Dermis blood vessel endothelial cell (primary cell): ENCODE measurements at places on chromosomes 12 and 14.

GRCh38 chr12:54329759-54330158 lies 4.8 kb downstream of the COPZ1 start:
- DNase-seq: peak; percentile 39

GRCh38 chr14:22509036-22509709 lies 79.9 kb downstream of the DAD1 start:
- DNase-seq: no peak

DNA sequence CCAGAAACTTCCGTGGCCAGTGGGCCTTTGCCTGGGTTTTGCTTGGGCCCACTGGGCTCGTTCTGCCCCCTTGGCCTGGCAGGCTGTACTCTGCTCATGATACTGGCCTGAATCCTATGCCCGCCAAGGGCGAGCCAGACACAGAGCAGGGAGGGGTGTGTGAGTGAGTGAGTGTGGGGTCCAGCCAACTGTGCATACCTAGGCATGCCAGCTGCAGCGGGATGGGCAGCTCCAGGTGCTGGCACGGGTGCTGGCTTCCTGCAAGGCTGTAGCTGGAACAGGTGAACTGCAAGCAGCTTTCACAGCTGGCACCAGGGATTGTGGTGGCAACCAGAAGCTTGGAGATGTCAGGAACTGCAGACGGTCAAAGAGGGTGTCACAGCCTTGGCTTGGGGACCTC lies 1276.4 kb downstream of the SLC16A7 start:
- DNase-seq: no peak

GRCh38 chr12:90253136-90253535 lies 544.5 kb upstream of the ATP2B1 start:
- no peak for DNase-seq

DNA sequence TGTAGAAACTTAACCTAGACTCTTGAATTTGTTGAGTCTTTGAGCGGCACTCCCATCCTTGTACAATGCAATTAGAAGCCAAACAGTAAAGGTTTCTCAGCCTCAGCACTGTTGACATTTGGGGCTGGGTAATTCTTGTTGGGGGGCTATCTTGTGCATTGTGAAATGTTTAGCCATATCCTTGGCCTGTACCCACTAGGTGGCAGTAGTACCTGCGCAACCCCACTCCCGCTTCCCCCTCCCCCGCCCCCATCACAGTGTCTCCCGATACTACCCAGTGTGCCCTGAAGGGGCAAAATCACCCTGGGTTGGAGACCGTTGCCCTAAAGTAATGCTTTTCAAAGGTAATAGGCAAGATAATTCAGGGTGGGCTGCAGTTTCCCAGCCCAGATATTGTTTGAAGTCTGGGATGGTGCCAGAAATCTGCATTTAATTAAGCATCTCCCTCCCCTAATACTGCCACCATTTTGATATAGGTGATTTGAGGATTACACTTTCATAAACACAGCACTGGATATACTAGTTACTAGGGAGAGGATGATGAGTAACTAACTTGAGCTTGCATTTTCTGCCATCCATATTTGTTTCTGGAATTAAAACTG lies 1.8 kb downstream of the COX6A1 start:
- peak; percentile 86 for DNase-seq

- no peak for DNase-seq
Observed at GRCh38 chr14:23353433-23353780, 720 bp upstream of the SLC22A17 start.

- DNase-seq: no peak
Observed at GRCh38 chr14:104588066-104588857, 8.7 kb downstream of the C14orf180 start.

- DNase-seq: no peak
Observed at GRCh38 chr12:53930591-53931255, 7.9 kb upstream of the HOXC13 start.

- DNase-seq: peak; percentile 14
Observed at GRCh38 chr12:114799574-114800487, 115.9 kb upstream of the TBX3 start.

GRCh38 chr14:74763803-74764531 lies 851 bp downstream of the YLPM1 start:
- peak; percentile 43 for DNase-seq

- DNase-seq: peak; percentile 69
Observed at GRCh38 chr12:56158926-56159461, 835 bp downstream of the MYL6 start.

DNA sequence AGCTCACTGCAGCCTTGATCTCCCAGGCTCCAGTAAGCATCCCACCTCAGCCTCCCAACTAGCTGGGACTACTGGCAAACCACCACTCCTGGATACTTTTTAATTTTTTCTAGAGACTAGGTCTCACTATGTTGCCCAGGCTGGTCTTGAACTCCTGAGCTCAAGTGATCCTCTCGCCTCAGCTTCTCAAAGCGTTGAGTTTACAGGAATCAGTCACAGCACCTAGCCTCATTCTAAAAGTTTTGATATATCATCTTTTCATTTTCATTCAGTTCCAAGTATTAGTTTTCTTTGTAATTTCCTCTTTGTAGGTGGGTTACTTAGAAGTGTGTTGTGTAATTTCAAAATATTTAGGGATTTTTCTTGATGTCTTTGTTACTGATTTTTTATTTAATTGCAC lies 9.6 kb downstream of the CBX5 start:
- DNase-seq: no peak

GRCh38 chr12:118581371-118581770 lies 205.0 kb downstream of the SUDS3 start:
- no peak for DNase-seq

DNA sequence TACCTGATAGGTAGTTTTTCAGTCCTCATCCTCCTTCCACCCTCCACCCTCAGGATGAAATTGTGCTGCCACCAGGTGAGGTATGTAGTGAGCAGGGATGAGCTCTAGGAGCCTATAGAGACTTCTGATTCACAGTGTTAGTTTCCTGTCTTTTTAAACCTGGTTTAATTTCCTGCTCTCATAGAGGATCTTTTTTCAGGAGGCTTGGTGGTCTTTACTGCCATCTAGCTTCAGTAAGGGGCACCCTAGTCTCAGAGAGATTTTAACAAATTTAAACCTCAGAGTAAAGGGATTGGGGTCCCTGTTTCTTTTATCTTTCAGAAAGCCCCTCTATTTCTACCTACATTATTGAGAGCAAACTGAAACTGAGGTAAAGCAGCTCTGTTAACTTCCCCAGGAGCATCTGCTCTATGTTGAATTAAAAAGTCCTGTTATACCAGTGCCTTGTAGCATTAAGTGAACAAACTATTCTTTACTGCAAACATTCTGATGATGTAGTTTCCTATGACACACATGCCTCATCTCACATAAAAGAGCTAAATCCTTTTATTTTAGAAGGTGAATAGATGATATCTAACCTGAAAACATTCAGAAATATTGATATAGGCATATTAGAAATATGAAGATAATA lies 172.2 kb upstream of the DDHD1 start:
- peak; percentile 19 for DNase-seq

DNA sequence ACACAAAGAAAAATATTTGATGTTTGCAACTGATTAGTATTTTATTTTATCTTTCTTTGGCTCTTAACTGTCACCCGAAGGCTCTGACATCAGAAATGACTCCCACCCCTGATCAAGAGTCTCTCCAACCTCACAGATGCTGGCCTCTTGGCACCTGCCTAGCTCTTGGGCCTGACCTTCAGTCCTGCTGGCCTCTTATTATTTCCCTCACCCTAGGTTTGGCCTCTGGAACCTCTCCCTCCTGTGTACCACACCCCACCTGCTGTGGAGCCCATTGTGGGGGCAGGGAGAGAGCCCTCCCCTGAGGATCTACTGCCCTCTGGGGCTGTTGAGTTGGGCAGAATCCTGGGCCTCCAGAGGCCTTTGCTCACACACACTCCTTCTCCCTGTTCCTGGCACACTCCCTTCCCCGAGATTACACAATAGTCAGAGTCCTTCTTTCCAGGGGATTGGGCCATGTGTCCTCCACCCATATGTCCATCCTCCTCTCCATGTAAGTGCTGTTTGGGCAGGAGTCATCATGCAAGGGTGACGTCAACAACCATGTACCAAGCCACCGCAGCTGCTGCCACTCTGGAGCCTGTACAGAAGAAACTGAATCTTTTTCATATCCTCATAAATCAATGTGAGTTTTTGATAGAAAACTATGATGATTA lies 124.3 kb downstream of the RASSF9 start:
- no peak for DNase-seq

- DNase-seq: no peak
Observed at GRCh38 chr12:57456737-57457490, 1.8 kb downstream of the INHBE start.

DNA sequence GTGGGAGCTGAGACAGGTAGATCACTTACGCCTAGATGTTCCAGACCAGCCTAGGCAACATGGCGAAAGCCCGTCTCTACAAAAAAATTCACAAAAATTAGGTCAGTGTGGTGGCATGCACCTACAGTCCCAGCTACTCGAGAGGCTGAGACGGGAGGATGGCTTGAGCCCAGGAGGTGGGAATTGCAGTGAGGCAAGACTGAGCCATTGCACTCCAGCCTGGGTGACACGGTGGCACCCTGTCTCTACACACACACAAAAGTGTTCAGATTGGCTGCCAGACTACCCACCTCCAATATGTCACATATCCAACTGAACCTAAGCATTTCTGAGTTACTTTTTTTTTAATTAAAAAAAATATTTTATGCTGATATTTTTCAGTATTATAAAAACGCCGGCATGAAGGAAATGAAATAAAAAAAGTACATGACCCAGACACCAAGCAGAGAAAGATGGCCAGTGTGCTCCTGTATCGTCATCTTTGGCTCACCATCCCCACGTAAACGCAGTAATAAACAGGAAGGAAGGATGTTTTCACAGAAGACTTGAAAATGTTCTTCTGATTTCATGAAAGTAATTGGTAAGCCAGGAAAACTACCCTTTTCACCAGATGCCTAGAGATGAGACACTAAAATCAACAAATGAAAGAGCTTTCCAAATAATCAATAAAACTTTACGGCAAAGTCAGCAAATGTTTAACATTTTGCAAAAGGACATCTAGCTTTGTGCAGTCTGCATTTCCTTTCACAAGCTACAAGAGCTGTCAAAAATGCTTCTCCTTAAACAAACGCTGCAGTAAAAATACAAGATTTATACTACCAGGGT lies 26.4 kb downstream of the CDC42BPB start:
- no peak for DNase-seq

DNA sequence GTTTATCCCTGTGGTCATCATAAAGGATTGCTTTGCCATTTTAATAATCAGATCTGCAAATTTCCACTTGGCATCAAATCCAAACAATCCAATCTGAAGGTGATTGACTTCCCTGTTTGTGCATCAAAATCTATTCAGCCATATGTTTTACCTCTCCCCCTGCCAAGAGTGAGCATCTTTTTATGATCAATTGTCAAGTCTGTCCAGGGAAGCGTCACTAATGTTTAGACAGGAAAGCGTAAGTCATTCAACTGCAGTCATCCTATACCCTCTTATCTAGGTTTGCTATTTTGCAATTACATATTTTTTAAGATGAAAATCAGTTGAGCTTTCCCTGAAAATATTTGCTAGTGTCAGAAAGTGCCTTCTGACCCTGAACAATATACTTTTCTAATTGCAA lies 1224.1 kb upstream of the SEL1L start:
- no peak for DNase-seq

DNA sequence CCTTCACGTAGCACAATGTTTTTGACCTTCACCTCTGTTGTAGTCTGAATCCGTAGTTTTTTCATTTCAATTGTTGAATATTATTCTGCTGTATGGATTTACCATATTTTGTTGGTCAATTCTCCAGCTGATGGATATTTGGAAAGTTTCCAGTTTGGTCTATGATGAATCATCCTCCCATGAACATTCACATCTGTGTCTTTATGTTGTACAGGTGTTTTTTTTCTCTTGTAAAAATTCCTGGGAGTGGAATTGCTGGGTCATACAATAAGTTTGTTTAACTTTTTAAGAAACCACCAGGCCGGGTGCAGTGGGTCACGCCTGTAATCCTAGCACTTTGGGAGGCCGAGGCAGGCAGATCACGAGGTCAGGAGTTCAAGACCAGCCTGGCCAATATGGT lies 36.7 kb upstream of the GNG2 start:
- DNase-seq: no peak

DNA sequence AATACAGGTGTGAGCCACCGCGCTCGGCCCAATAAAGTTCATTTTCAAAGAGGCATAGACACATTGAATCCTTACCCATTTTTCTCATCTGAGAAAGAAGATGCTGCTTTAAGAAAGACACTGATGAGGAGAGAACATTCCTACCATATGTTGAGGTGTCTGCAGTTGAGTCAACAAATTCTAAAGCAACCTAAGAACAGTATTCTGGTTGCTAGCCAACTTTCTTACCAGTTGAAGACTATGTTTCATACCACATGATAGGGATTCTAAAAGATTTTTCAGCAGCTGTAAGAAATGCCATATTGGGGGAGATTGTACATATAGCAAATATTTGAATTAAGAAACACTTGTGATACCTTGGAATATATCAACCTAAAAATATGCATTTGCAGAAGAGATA lies 160.1 kb downstream of the SRGAP1 start:
- no peak for DNase-seq

- peak; percentile 29 for DNase-seq
Observed at GRCh38 chr14:90743425-90743824, 72.8 kb downstream of the TTC7B start.

DNA sequence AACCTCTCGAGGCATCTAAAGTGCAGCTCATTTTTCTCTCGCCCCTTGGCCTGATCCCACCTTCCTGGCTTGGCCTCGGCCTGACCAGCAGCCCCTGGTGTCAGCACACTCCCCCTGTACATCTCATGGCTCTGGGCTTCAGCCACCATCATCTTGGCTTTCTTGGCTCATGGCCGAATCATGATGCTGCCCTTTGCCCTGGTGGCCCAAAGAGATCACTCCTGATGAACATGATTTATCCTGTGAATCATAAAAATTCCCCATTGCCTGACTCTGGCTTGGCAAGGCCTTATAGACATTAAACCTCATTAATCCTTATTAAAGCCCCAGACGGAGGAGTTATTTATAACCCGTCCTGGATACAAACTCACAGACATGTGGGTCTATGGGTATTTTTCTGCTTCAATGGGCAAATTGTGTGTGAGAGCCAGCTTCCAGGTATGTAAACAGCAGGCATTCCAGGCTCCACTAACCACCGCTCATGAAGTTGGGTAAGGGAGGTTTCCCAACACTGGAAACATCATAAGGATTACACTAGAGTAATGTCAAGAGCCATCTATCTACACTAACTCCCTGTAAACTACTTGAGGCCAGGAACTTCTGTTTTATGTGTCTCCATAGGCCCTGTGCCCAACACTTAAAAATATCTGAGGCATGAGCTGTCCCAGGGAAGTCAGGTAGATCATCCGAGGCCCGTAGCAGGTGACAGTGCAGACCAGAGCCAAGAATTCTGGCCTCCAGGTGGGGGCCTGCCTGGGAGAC lies 171.2 kb downstream of the TTC8 start:
- DNase-seq: no peak
